Activated CD8-positive, alpha-beta memory T cell treated with anti-CD3 and anti-CD28 coated beads, Interleukin-2, amount 50 U/mL, for 48 hours (primary cell): ENCODE measurements at places on chromosomes 2 and 18.

DNA sequence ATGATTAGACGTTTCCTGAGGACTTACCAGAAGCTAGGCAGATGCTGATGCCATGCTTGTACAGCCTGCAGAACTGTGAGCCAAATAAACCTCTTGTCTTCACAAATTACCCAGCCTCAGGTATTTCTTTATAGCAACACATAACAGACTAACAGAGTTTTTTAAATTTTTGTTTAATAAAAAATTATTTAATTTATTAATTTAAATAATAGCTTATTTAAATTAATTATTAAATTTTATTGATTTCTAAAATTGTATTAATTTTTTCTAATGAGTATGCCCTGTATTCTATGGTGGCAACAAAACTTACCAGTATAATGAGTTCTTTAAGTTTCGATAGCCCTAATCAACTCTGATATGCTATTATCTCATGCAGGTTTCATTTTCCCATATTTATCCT, 259.8 kb downstream of the IKZF2 start:
- no peak for DNase-seq

DNA sequence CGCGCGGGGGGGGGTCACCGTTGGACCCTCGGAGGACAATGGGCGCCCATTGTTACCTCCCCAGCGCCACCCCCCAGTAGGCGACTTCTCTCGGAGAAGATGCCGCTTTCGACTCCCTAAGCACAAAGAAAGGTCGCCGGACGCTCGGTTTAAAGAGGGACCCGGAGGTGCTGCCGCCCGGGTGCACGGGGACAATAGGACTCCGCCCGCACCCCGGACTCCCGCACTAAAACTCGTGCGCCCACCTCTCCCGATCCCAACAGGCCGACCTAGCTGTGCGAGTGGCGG, 318 bp upstream of the CDC42EP3 start:
- no peak for DNase-seq

- no peak for DNase-seq
These were observed 11.1 kb upstream of the MSGN1 start for GRCh38 chr2:17805166-17805565.

GRCh38 chr2:192585418-192585817, 390.7 kb upstream of the TMEFF2 start:
- DNase-seq: no peak

DNA sequence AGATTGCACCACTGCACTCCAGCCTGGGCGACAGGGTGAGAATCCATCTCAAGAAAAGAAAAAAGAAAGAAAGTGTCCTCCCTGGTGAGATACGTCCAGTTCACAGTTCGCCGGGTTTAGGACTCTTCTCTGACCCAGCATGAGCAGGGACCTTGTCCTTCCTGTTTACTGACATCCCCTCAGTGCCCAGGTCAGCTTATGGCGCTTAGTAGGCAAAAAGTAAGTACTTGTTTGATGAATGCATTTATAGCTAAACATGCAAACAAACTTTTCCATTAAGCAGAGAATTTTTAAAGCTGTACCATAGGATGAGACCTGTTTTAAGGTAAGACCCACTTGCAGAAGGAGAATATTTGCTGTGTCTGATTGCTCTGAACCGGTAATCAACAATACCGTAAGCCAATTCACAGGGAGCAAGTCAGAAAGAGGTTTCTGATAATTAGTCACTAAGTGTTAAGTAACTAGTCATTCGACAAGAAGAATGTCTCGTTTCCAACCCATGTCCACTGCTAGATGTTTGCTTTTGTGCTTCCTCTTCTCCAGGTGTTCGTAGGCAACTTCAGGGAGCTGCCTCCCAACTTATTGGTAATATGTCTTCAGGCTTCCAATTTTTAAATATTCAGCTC, 40.0 kb downstream of the MOGAT1 start:
- DNase-seq: no peak

DNA sequence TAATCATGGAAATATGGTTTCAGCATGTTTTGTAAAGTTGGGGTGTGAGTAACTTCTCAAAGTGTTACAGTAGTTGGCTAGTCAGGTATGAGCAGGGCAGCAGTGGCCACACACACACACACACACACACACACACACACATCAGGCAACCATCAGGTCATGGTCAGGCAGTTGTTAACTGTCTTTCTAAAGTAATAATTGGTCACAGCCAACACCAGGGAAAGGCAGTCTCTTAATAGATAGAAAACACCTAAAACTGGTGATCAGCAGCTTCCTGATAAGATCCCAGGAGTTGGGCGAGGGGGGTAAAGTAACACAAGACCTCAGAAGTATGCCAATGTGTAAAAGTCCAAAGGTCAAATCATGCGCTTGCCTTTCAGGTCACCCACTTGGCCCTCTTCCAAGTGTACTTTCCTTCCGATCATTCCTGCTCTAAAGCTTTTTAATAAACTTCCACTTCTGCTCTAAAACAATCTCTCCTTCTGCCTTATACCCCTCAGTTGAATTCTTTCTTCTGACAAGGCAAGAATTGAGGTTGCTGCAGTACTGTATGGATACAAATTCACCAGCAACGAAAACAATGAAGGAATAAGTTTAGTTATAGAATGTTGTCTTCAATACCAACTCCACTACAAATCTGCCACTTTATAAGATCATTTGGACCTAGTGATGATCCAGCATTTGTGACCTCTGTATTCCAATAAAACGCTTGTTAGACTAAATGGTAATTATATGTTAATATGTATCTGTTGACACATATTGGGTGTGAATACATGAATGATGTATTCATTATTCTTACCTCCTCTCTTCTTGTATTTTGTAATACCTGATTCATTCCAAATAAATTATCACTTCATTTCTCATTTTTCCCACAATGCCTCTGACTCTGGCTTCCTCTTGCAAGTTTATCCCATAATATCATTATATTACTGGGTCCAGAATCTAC, 254.3 kb downstream of the METTL4 start:
- DNase-seq: no peak

DNA sequence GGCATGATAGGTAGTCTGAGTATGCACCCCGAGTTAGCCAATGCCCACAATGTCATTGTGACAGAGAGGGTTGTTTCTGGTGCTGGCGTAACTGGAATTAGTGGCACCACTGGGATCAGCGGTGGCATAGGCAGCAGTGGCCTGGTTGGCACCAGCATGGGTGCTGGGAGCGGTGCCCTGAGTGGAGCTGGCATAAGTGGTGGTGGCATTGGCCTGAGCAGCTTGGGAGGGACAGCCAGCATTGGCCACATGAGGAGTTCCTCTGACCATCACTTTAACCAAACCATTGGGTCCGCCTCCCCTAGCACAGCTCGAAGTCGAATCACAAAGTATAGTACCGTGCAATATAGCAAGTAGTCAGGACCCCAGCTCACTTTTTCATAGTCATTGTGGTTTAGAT, 21.6 kb upstream of the DSG4 start:
- DNase-seq: no peak

GRCh38 chr2:203077451-203077850, 62.8 kb downstream of the NBEAL1 start:
- DNase-seq: no peak

DNA sequence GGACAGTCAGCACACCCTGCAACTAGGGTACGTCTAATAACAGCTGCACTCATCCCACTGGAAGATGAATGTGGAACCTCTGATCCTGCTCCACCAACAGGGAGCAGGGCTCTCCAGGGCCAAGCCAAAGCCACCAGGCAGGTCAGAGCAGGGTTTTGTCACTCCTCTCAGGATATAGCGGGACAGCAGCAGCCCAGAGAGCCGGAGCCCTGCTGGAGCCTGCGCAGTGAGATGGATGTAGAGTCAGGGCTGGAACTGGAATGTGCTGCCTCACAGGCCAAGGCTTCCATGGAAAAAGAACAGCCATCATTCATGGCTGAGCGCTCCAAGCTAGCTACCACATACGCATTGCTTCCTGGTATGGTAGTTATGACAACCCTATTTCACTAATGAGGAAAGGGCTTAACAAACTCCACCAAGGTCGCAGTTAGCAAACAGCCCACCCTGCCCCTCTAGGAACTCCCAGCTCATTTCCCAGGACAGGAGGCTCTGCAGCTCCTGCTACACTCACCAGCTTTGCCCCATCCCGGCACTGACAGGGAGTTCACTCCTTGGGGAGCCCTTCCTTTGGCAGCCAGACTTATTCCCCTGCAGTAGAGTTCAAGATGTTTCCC, 85.2 kb downstream of the HS1BP3 start:
- no peak for DNase-seq

GRCh38 chr2:64019975-64020528, 824 bp upstream of the VPS54 start:
- no peak for DNase-seq

GRCh38 chr18:9690418-9691188, 17.5 kb upstream of the RAB31 start:
- no peak for DNase-seq

DNA sequence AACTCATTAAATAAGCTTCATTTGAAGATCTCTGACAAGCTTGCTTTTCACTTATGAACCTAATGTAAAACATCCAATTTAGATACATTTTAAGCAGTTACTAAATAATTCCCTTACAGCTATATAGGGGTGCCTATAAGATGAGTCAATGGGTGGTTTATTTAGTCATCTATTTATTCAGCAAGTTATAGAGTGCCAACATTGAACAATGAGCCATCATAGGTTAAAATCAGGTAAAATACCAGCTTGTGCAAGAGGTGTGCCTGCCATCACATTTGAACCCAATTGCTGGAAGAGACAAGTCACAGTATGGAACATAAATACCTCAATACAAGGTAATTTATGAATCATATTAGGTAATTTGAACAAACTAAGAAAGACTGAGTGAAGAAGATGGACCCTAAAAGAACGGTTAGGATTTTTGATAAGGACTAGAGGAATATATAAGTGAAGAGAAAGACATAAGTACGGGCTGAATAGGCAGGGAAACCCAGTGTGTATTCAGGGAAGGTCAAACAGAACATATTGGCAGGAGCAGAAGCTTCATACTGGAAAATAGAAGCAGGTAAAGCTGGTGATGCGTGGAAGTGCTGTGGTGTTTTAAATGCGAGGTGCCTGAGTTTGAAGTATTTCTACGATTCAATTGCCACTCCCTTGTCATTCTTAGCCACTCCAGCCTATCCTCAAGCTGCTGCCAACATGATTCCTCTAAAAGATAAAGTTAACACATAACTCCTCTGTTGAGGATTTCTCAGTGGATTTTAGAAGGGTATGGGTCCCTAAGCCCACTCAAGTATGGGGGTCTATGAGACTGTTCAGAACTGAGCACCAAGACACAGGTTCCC, 18.9 kb upstream of the STAT4 start:
- no peak for DNase-seq

GRCh38 chr2:241161646-241162281, 11.5 kb downstream of the PPP1R7 start:
- no peak for DNase-seq

DNA sequence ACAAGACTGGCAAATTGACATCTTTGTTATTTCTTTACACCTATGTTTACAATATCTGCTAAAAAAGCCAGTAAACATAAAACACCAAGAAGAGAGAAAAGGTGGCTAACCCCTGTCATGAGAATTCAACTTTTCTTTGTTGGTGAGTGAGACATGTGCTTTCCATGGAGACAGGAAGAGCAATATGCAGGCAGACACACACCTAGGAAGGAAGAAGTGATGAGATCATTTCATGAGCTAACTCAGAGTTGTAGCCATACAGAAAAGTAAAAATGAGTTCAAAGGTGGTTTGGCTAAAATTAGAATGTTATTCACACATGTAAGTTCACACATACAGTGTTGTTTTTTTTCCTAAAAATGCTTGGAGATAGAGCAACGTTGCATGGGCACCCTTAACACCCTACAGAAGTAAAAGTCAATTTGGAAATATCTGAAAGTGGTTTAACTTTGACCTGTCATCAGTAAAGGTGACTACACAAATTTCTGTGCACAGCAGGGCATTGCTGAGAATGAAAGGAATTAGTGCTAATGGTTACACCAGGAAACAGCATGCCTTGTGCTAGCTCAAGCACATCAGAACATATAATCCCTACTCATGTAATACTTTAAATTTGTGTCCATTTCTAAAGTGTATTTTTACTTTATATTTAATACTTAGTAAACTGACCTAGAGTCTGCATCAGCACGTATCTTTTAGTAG, 557.6 kb downstream of the CBLN2 start:
- no peak for DNase-seq
